ENCODE measurements at places on chromosomes 1 and 21.

DNA sequence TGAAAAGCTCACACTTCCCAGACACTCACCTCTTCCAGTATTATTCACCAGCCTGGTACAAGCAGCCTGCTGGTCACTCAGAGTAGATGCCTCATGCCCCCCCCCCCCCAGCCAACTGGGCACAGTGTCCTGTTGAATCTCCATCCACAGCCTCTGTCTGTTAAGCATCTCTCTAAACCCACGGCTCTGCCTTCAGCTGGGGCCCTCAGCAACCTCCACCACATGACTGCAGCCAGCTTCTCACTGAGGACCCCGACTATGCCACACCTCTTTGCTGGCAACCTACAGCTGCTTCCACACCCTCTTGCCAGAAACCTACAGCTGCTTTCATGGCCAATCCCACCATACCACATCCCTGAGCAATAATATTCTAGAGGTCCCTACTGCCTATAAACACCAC lies 113.1 kb downstream of the RHOU start:
- no peak for DNase-seq

- no peak for DNase-seq
Measured at GRCh38 chr1:221488550-221488949, 253.3 kb downstream of the DUSP10 start.

- DNase-seq, result no peak
Measured at GRCh38 chr1:172599912-172600311, 59.0 kb upstream of the FASLG start.

DNA sequence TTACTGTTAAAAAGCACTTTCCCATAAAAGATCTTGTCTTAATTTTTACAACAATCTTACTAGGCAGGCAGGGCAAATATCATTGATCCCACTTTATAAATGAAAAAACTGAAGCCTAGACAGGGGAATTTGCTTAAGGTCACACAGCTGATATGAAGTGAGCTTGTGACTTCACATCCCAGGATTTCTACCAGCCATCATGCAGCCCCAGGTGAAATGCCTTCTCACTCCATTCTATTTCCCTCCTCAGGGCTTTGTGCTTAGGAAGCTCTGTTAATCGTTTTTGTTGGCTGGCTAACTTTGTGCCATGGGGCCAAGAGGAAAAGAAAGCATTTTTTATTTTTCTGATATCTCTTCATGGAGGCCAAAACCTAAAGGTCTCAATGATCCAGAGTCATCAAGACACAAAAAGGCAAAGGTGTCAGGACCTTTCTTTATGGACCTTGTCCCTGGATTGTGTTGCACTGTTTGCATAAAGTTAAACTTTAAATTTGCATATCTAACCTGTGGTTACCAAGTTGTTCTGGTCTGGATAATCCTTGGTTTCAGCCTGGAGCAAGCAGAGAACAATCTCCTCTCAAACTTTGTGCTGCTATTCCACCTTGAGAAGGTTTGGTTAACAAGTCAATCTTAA lies 44.8 kb upstream of the ZNF326 start:
- no peak for DNase-seq

GRCh38 chr1:221698579-221699349 lies 43.1 kb downstream of the DUSP10 start:
- DNase-seq, result no peak

DNA sequence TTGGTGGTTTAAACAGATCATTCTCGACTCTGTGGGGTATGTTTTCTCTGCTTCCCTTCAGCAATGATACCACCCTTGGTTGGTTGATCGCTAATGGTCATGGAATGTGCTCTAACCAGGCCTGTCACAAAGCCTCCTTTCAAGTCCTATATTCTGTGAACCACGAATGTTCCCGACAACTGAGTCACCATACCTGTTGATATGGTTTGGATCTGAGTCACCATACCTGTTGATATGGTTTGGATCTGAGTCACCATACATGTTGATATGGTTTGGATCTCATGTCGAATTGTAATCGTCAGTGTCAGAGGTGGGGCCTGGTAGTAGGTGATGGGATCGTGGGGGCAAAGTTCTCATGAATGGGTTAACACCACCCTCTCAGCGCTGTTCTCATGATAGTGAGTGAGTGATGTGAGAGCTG lies 10.2 kb upstream of the CAMK2N1 start:
- DNase-seq, result no peak

- no peak for DNase-seq
Measured at GRCh38 chr1:121414905-121415304, 230.1 kb downstream of the SRGAP2C start.

GRCh38 chr1:66613187-66613586 lies 79.2 kb downstream of the SGIP1 start:
- DNase-seq, result no peak

DNA sequence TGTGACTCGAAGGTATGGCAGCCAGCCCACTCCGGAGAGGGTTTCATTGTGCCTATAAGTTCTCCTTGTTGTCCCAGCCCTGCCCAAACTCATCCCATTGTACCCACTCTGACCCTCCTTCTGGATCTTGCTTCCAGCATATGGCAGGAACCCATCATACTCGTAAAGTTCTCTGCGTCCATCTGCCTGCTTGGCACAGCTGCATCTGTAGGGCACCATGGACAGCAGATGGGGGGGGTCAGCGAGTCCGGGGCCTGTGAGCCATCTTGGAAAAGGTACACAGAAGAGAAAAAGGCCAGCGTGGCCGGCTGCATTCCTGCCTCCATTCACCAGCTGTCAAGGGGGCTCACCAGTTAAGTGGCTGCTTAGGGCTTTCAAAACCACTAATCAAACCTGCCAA lies 94.9 kb upstream of the IGSF21 start:
- DNase-seq, result no peak

GRCh38 chr1:33573661-33574060 lies 101.2 kb downstream of the ZSCAN20 start:
- no peak for DNase-seq

- no peak for DNase-seq
Measured at GRCh38 chr1:162371611-162372010, 5.0 kb downstream of the SPATA46 start.

DNA sequence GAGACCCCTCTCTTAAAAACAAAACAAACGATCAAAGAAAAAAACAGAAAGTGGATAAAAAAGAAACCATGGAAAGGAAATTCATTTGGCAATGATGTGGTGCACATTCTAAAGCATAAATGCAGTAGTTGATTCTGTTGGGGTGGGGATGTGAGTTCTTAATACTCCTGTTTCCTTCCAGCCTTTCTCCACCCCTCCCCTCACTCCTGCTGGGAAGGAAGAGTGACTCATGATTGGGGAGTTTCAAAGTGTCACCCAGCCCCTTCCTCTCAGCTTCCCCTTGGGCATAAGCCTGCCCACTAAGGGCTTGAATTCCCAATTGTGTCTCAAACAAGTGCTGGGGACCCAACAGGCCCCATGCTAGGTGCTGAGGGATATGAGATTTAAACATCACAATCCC lies 6.7 kb upstream of the PINK1 start:
- no peak for DNase-seq

- peak; percentile 51 for DNase-seq
Measured at GRCh38 chr1:89547563-89548116, 23.0 kb downstream of the LRRC8B start.

Data from HS-5 (cell line).